Substantia nigra (tissue), 51 donors: ENCODE measurements at places on chromosomes 5 and 9.

- no peak for DNase-seq
Measured at GRCh38 chr9:94031946-94032345, 52.3 kb upstream of the PTPDC1 start.

GRCh38 chr5:43233946-43234345, 41.9 kb downstream of the NIM1K start:
- DNase-seq = no peak

- DNase-seq = no peak
Measured at GRCh38 chr5:115774684-115775083, 41.8 kb downstream of the CDO1 start.

- no peak for DNase-seq
Measured at GRCh38 chr5:170361116-170361515, 28.1 kb downstream of the KCNMB1 start.

GRCh38 chr9:75333624-75334023, 245.3 kb downstream of the OSTF1 start:
- DNase-seq = no peak

- peak; percentile 84 for DNase-seq
Measured at GRCh38 chr5:176530983-176531901, 6.0 kb downstream of the RNF44 start.

GRCh38 chr5:138849439-138849838, 25.7 kb downstream of the LRRTM2 start:
- no peak for DNase-seq

DNA sequence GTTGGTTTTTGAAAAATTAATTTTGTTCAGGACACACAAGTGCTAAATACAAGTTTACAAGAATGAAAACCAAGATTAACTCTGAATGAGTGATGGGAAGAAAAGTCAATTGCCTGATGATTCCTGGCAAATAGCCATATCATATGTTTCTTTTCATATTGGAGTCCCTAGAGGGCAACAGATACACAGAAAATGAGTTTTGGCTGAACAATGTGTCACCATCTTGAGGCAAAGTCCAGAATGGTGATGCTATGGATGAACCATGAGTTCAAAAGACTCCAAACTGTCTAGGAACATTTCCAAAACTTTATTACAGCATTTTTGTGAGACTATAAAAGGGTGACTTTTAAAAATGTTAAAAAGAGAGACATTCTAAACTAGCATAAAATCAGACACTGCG, 382.9 kb downstream of the TMEM161B start:
- no peak for DNase-seq

DNA sequence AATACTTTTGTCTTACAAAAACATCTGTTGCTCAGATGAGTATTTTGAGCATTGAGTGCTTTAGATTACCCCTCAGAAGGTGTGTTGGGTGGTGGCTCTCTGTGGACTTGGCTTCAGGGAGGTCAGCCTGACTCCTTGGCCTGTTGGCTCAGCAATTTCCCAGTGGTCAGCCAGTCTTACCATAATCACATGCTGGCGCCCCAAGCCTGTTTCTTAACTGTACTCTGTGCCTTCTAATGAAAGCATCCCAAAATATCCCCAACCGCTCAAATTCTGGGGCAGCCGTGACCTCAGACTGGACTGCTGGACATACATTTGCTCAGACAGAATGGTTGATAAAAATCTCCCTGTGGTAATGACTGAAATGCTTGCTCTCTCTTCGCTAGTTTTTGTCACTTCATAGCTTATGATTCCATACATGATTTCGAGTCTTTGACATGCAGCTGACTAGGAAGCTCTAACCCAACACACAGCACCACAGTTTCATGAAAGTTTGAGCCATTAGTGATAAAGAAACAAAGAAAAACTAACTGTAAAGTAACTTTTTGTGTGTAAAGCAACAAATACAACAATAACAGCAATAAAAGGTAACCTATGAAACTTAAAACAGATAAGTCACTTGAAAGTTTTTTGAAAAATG, 562.2 kb upstream of the MEF2C start:
- DNase-seq = no peak

DNA sequence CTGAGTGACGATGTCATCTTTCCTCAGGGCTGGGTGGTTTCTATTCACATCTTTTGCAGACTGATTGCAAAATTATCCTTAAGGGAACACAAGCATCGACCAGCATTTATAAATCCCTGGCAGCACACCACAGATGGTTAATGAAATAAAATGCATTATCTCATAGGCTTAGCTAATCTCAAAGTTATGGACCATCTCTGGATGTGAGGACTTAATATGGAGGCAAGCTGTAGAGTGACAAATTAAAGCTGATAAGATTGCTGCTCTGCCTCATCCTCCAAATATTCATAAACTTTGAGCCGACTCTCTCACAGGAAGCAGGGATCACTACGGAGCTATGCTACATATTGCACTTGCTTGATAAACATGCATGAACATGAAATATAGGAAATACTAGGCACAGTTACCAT, 663.2 kb upstream of the RGMB start:
- no peak for DNase-seq

- DNase-seq = no peak
Measured at GRCh38 chr9:91741522-91741921, 208.5 kb downstream of the ROR2 start.

GRCh38 chr9:111068383-111068730, 30.1 kb upstream of the LPAR1 start:
- no peak for DNase-seq

DNA sequence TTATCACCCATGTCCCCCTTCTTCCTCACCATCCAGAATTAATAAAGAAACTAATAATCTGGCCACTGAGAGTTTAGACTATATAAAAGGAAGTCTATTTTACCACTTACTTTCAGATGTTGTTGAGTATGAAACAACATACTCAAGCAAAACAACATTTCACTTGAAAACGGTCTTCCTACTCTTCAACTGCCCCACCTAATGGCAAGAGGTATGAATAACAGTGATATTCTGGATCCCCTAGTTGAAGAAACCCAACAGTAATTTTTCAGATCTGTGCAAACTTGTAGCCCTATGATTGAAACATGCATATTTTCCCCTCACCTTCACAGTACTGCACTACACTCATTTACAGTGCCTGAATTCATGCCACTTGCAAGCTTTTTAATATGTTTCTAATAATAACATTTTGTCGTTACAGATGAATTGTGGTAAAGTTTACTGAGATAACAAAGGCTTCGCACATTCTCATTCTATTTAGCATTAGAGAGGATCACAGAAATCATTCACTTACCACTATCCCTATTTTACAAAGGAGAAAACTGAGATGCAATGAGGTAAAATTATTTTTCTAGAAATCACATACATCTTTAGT, 267.9 kb upstream of the PDE4D start:
- DNase-seq = no peak

GRCh38 chr9:36207546-36208012, 16.9 kb downstream of the CLTA start:
- no peak for DNase-seq

GRCh38 chr5:113776832-113777525, 263.5 kb downstream of the YTHDC2 start:
- no peak for DNase-seq

DNA sequence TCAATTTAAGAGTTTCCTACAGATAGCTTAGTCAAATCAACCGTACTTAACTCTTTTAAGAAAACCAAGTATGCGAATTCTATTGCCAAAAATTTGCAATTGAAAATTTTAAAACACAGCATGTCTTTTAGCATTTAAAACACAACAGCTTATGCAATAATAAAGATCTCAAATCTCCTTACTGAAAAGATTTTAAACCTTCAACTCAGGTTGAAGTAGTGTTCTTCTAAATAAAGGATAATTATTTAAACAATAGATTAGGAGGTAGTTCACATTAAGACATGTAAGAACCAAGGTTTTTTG, 5.5 kb downstream of the NR3C1 start:
- DNase-seq = no peak

- DNase-seq = no peak
Measured at GRCh38 chr9:114723931-114724330, 41.9 kb upstream of the TEX48 start.

DNA sequence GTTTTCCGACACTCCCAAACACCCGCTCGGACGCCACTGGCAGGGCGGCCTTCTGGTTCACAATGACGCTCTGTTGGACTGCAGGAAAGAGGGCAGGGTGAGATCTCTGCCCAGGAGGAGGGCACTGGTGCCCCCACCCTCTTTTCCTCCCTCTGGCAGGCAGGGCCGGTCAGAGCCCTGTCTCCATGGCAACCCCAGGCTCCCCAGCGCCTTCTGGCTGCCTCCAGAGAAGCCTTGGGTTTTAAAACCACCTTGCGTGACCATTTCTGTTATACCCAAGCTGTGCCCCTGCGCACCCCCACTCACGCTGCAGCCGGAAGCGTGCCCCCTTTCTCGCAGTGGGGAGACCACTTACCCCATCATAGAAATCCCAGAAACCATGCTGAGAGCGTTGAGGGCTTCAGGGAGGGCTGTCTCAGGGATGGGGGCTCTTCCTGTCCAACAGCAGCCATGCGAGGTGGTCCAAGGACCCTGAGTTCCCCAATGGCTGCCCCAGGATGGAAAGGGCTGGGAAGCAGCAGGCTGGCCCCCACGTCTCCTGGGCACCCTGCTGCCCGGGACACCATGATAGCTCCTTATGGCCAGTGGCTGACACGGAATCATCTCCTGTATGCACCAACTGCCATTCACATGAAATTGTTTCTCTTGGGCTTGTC, 7.3 kb downstream of the C9orf50 start:
- peak; percentile 74 for DNase-seq

DNA sequence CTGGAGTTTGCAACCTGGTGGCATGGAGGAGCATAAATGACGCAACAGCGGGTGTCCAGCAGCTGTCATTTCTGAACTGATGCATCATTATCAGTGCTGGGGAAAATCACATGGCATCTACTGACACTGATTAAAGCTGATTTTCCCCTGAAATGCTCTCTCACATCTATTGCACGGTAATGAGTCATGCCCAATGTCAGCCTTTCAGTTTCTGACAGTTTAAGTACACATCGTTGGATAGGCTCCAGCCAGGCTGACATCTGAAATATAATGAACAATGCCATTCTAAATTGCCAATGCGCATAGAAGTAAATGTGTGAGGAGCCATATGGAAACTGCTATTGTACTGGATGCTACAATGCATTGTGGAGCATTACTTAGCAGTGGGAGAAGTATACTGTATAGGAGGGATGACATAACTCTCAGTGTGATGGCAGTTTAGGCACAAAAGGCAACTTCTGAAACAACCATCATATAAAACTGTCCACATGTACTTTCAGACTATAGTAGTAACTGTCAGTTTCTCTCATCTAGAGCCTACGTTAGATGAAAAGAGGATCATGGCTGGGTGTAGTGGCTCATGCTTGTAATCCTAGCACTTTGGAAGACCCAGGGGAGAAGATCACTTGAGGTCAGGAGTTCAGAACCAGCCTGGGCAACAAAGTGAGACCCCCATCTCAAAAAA, 389.3 kb upstream of the DMAC1 start:
- no peak for DNase-seq

- no peak for DNase-seq
Measured at GRCh38 chr9:19615036-19615624, 173.7 kb downstream of the SLC24A2 start.

DNA sequence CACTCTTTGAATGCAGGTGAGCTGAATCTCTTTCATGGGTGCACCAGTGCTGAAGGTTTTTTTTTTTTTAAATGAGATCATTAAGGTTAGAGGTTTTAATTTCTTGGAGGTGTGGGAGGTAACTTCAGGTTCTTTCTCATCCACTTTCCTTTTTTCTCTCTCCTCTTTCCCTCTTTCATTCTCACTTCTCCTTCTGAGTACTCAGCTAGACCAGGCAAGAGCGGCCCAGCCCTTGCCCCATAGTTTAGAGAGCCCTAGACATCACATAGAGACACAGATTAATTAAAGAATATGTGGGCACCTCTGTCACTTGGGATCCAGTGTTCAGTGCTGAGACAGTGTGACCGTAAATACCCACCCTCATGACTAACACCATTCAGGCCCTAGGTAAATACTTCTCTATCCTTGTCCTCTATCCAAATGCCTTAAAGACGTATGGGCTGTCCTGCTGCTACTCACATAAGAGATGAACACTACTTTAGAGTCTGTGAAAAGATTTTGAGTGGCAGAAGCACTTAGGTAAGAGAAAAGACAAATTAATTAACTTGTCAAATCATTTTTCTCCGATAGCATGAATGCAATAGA, 174.1 kb downstream of the TLE4 start:
- DNase-seq = no peak

DNA sequence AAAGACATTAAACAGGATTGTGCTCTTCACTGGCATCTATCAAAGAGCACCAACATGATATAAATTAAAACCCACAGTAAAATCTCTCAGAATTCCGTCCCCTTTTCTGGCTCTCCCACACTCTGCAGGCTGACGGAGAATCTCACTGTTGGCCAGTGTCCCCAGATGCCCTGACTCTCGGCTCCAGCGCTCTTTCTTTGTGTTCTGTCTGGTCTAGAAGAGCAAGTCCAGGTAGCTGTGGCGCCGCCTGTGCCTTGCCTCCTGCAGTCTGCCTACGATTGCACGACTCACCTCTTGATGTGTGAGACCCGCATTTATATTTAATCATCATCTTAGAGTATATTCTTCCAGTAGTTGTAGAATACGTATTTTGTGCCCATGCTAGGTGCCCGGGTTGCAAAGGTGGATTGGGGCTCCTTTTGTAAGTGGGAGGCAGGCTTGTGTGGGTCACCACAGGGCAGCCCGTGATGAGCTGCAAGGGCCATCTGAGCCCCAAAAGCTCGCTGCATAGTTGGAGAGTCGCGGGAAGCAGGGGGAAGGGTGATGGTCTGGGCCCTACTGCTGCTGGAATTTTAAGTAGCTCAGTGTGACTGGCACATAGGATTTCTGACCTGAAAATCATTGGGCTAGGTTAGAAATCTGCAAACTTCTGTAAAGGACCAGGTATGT, 55.6 kb downstream of the EHMT1 start:
- no peak for DNase-seq

GRCh38 chr5:170571281-170571731, 67.5 kb downstream of the KCNIP1 start:
- DNase-seq = no peak

DNA sequence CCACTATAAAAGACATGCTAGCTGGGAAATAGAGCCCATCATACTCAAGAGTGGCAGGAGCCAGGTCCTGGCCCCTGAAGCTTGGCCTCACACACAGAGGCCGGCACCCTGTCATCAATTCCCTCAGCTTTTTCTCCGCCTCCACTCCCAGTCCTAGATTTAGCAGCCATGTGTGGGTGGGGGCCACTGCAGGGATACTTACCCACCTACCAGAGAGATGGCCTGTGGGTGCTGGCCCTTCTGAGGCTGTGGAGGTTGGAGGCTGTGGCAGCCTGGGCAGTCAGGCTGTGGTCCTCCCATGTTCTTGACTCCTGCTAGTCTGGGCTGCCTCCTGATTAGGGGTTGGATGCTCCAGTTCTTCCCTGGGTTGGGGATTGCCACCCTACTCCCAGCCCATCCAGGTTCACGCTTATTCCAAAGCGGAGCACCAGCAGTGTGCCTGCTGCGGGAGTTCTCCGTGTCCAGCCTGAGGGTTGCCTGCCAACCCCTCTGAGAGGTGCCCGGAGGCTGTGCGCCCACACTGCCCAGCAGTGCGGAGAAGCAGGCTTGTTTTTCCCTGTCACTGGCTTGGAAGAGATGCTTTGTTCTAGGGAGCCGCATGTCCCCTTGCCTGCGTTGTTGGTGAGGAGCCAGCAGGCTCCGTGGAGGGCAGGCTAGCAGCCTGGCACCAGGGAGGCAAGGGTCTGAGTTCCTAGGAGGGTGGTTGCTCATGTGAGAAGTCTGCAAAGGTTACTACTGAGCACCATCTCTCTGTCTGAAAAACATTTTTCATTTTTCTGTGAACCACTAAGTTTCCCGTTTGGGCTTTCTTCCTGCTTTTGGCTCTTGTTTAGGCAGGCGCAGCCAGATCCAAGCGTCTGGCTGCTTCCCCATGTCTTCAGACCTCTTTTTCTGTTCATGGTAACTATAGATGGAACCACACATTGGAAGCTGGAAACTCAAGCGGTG, 7.5 kb downstream of the SLC22A5 start:
- peak; percentile 27 for DNase-seq

- DNase-seq = no peak
Measured at GRCh38 chr9:73780916-73781315, 629.3 kb downstream of the ANXA1 start.
